ENCODE measurements at places on chromosomes 3 and 15.

DNA sequence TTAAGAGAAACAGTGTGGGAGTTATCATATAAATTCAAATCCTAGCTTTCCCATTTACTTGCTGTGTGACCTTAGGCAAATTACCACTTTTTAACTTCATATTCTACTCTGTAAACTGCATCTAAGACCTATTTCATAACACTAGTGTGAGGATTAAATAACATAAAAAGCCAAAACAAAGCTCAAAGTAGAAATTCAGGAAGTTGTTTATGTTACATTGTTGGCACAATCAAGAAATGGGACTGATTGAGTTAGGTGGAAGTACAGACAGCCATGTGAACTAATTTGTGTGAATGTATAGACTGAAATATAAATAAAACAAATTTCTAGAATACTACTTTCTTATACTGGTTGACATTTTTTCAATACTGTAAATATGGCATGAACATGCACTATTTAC lies 131.7 kb downstream of the STAG1 start:
- no peak for DNase-seq

- DNase-seq = no peak
These were observed 13.3 kb downstream of the STAC start for GRCh38 chr3:36393563-36393962.

GRCh38 chr3:15385901-15386653 lies 41.3 kb downstream of the METTL6 start:
- DNase-seq = no peak

DNA sequence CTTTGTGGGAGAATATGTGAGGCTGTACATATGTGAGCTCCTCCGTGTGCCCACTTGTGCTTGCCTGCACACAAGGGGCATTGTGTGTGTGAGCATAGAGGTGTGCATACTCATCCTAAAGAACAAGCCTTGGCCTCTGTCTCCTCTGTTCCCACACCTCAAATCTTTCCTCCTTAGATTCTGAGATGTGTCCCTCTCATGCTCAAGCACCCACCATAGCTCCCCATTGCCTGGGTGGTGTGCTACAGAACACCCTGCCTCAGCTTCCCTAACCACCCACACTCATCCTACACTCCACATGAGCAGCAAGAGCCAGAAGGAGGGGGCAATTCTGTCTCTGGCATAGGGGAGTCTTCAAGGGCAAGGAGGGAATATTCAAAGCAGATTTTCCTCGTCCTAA lies 27.7 kb downstream of the LINGO1 start:
- DNase-seq = no peak

- DNase-seq = no peak
These were observed 29.8 kb downstream of the THBS1 start for GRCh38 chr15:39610665-39611064.

GRCh38 chr3:98573181-98573728 lies 20.2 kb downstream of the CPOX start:
- DNase-seq = no peak

DNA sequence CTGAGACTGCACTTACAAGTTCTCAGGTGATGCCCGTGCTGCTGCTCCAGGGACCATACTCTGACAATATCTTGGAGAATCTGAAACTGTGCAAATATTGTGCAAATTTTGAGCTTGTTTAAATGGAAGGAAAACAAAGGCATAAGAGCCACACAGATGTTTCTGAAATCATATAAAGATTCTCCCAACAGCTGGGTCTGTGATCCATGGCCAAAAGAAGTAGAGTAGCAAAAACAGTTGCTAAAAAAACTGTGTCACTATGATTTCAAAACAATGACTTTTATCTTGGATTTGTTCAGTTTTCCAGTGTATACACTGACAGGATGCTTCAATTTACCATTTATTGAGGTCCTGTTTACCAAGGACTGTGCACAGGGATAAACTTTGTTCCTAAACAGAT lies 25.3 kb downstream of the NPTN start:
- no peak for DNase-seq

DNA sequence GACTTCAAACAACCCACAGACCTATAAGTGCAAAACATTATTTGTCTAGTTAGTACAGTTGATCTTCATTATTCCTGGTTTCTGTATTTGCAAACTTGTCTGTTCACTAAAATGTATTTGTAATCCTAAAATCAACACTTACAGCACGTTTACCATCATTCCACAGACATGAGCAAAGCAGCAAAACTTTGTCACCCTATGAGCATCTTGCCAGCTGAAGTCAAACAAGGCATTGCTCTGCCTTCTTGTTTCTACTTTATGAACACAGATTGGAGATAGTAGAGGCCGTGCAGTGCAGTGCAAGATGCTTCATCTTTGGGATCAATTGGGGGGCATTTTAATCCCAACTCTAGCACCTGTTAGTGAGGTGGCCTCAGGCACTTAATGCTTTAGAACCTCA lies 202.1 kb downstream of the NLGN1 start:
- no peak for DNase-seq

- no peak for DNase-seq
These were observed 29.3 kb upstream of the COL6A5 start for GRCh38 chr3:130316169-130316568.

DNA sequence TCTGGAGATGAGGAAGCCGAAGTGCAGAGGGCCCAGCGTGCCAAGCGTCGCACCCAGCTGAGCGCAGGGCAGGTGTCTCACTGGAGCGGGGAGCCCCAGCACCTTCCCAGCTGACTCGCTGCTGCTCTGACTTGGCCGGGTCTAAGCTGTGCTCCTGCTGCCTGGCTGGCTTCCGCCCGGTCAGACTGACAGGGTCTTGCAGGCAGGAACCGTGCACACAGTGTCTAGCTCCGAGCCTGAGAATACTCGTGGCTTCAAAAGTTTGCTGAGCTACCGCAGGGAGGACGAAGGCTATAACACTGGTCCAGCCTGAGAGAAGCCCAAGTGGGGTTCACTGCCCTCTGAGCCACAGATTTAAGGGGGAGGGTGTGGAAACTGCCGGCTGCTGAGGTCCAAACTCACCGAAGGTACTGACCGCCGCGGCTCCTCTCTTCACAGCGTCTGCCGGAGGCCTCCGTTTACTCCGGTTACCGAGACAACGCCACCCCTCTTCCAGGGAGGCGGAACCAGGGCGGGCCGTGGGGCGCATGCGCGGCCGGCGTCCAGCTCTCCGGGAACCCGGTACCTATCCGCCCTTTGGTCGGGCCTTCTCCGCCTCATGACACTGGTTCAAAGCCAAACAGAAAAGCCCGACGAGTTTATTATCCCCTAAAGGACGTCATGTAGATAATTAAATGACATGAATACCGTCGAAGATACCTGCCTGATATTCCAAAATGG lies at the start of gene CFAP44:
CFAP44 (minus strand) TSS at position 443 of the 720 bp plus-strand sequence. CDS start 7,829 bp downstream, outside the sequence.
- peak; percentile 21 for DNase-seq

DNA sequence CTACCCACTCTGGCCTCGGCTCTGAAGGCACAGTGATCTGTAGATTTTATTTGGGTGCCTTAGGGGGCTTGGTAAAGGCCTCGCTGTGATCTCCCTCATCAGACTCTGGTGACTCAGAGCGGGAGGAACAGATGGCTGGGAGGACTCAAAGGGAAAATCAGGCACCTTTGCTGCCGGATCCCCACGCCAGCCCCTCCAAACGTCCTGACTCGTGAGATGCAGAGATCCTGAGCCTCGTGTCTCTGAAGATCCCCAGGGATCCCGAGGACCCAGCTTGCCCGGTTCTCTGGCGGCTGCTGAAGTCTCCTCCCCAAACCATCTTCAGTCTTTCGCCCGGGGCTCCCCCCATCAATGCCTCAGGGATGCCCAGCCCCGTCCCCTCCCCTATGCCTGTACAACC lies 32.8 kb downstream of the MUC20 start:
- no peak for DNase-seq

- no peak for DNase-seq
These were observed 112.4 kb downstream of the CACNA1D start for GRCh38 chr3:53606793-53607192.

DNA sequence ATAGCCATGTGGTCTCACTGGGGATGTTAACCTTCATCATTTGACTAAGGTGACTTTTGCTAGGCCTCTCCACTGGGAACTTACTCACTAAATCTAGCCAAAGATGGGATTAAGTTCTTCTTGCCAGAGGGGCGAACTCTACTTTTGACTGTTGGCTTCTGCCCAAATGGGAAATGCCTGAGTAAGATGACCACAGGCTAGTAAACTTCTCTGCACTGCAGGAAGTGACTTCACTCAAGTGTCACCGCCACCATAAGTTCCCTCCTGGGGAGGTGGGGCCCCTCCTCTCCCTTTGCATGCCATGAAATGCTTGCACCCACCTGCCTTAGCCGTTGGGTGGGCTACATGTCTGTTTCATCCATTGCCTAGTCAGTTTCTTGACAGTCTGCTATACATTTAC lies 388.3 kb downstream of the FEZF2 start:
- DNase-seq = no peak

DNA sequence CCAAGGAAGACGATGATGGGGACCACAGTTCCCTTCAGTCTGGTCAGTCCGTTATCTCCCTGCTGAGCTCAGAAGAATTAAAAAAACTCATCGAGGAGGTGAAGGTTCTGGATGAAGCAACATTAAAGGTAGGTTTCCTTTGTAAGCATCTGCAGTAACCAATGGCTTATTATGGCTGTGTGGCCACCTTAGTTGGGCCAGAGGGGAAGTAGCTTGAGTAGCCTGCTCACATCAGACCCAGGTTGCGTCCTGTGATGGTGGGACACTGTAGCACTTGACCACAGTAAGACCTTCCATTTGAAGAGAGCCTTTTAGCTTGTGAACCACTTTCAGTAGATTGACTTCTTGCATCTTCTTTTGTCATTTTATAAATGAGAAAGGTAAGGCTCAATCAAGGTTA lies 22.6 kb downstream of the STARD5 start:
- DNase-seq = no peak

DNA sequence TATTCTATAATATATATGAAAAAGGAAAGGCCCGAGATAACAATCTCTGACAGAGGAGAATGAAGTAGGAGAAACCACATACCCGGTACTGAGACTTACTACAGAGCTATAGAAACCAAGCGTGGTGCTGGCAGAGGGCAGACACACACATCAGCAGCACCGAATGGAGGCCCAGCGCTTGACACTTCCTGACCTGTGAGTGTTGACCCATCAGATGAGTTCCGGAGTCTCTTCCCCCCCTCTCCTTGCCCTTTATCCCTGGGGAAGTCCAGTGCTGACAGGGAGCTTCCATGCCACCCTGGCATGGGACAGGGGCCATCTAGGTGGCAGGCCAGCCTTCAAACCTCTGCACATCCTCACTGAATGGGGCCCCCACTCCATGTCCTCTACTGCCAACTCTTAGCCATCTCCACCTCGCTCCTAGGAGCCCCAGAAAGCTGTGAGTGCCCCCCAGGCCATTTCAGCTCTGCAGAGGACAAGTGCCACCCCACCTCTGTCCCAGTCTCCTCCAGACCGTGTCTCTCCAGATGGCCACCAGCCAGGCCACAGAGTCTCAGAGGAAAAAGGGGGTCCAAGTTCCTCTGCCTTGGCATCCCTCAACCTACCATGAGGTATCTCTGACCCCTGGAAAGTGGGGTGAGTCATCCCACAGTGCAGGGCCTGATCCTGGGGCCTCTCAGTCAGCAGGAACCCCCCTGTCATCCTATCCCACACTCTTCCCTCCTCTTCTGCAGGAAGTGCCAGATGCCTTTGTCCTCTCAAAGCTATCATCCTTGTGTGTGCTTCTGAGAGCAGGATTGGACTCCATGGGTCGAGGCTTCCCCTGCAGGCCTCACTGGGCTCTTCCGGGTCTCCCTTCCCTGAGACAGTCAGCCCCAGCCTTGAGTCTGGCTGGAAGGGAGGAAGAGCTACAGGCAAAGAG lies 116.5 kb upstream of the ALDH1A3 start:
- DNase-seq = no peak

DNA sequence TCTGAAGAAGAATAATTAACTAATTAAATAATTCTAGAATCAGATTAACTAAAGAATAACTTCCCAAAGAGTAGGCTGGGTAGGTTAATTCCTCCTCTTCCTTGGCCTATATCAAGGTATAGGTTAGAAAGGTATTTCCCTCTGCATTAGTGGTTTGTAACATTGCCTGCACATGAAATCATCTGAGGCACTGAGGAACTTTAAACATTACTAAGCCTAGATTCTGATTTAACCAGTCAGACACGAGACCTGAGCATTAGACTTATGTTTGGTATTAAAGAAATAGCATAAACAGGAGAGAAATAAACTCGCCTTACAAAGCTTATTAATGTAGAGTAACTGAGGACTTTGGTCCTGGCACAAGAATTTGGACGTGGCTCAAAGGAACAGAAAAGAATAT lies 84.2 kb downstream of the FGF7 start:
- no peak for DNase-seq

GRCh38 chr3:12706504-12707253 lies 42.8 kb upstream of the RAF1 start:
- DNase-seq = peak; percentile 26

- no peak for DNase-seq
These were observed 154.3 kb downstream of the NSMCE3 start for GRCh38 chr15:29115093-29115991.

DNA sequence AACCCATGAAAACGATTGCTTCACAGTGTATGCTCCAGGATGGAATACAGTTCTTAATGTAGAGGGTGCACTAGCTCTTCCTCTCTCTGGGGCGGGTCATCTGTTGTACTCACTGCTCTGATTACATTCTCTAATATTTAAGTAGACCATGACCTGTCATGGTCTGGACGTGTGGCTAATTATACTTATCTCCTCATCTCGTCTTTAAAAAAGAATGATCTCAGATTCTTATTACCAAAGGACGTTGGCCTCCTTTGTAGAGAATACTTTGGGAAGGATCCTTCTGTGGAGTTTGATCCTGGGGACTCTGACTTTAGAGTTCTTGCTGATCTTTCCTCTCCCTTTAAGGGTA lies 48.4 kb upstream of the TRAK1 start:
- DNase-seq = no peak
